Panc1 (cell line): ENCODE measurements at places on chromosomes 7 and 10. TPM values are rescaled to one million over a fixed set of nuclear protein-coding genes. Genes with fewer than 3 reads are reported as not detected.

The RAPGEF5 gene
- total RNA-seq = 1.4 TPM

The EN2 gene
- 1.5 TPM for total RNA-seq

DNA sequence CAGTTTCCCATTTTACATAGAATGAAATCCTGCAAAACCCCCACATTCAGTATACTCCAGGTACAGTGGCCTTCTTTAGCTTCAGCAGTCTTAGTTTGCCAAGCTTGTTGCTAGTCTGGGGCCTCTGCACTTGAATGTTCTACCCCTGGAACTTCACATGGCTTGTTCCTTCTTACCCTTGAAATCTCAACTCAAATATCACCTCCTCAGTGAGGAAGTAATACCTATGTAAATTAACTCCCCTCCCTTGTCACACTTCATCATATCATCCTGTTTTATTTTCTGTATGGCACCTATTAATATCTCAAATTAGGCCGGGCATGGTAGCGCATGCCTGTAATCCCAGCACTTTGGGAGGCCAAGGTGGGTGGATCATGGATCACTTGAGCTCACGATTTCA lies 163.8 kb upstream of the KAT6B start:
- DNase-seq = no peak

- no peak for DNase-seq
These were observed 48.3 kb upstream of the FAM171A1 start for GRCh38 chr10:15419279-15419874.

GRCh38 chr7:115230882-115231571 lies 309.1 kb downstream of the MDFIC start:
- DNase-seq = peak; percentile 88

- no peak for DNase-seq
These were observed 50.4 kb downstream of the ADRA2A start for GRCh38 chr10:111127081-111127848.

DNA sequence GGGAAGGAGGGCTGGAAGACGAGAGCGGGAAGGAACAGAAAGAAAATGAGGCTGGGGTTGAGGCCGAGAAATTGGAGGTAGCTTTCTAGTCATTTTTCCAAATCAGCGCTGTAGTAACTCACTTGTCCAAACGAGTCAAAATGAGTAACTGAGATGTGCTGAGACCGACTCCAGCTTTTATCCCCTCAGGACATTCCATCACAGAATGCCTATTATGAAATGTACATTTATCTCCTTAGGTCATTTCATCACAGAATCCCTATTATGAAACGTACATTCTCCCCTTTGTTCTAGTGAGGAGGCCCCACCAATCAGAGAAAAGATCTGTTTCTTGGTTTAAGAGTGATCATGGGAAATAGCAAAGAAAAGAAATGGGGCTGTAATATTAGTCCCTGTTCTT lies 55.7 kb upstream of the AMPH start:
- no peak for DNase-seq

GRCh38 chr7:36723951-36724664 lies at the start of gene AOAH:
Gene AOAH, minus strand, starts transcription at chr7:36724494. Its CDS starts 346 bp downstream, at chr7:36724148.
- DNase-seq = no peak

DNA sequence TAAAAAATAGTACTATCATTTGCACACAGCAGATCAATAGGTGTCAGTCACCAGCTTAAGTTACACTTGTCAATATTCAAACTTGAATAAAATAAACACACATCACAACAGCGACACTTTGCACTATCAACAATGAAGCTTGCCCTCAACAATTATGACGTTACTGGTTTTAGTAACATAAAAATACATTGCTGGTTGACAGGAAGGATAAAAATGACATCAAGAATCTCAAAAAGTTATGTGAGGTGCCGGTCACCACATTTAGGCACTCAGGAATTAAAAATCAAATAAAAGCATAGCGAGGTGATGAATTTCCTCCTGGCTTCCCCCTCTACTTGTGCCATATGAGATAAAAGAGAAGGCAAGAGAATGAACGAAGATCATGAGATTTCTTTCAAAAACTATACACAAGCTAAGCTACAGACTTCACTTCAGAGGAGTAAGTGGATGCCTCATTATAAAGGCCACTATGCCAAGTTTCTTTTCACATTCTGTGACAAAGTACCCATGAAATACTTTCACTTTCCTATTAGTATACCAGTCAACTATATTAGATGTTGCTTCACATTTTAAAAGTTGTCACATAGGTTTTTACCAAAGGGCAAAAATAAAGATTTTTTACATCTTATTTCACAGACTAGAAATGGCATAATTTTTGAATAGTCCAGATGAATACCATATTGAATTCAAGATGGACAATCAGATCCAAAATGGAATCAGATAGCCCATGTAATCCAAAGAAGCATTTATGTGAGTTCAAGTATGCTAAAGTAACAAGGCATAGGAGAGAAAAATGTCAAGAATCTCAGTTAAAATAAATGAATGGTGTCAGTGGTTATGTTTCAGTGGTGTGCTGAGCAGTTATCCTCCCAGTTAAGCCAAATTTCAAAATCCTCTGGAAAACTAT lies 3.6 kb downstream of the CCDC71L start:
- DNase-seq = no peak
